ENCODE measurements at places on chromosomes 13 and 19. TPM values are rescaled to one million over a fixed set of nuclear protein-coding genes. Genes with fewer than 3 reads are reported as not detected.

The ADAMTS10 gene
- polyA plus RNA-seq = not detected

The REEP6 gene
- 0.24 TPM for polyA plus RNA-seq

The GRIK5 gene
- polyA plus RNA-seq = not detected

The UPK1A gene
- polyA plus RNA-seq = not detected

The ZNF285 gene
- polyA plus RNA-seq = 2.1 TPM

The OVOL3 gene
- polyA plus RNA-seq = not detected
